ENCODE measurements at places on chromosomes 5 and 9. TPM values are rescaled to one million over a fixed set of nuclear protein-coding genes. Genes with fewer than 3 reads are reported as not detected.

Gene RORB
- total RNA-seq: under 0.01 TPM

Gene CDKN2B-AS1
- total RNA-seq: 9.2 TPM

Gene MXD3
- 1.8 TPM for total RNA-seq

Gene NUTM2F
- total RNA-seq: not detected

Data from placental pericyte (primary cell).